GF-D8 (cell line): ENCODE measurements at places on chromosomes 1 and 21.

DNA sequence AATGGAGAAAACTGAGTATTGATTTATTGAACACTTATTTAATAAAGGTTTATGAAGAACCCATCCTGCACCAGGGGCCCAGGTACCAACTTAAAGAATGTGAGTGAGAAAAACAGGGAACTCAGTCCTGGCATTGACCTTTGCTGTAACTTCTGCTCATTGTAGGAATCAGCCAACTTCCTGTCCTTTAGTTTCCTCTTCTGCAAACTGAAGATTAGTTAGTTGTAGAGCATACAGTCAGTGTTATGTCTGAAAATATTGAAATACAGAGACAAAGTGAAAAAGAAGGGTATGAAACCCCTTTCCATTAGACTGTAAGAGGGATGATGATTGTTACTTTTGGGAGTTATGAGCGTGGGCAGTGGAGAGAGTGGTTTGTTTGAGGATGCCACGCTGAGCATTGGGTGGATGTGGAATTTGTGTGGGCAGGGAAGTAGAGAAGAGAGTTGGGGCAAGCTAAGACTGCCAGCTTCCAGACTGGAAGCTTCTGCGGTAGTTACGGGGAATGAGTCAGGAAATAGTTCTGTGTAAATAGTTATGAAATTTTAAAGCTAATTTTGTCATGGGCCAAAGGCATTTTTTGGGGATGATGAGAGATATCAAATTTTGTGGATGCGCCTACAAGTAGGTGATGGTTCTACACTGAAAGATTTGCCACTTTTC lies 89.2 kb downstream of the GPR88 start:
- no peak for DNase-seq

GRCh38 chr21:20856926-20857325 lies 141.3 kb upstream of the NCAM2 start:
- DNase-seq, result no peak

DNA sequence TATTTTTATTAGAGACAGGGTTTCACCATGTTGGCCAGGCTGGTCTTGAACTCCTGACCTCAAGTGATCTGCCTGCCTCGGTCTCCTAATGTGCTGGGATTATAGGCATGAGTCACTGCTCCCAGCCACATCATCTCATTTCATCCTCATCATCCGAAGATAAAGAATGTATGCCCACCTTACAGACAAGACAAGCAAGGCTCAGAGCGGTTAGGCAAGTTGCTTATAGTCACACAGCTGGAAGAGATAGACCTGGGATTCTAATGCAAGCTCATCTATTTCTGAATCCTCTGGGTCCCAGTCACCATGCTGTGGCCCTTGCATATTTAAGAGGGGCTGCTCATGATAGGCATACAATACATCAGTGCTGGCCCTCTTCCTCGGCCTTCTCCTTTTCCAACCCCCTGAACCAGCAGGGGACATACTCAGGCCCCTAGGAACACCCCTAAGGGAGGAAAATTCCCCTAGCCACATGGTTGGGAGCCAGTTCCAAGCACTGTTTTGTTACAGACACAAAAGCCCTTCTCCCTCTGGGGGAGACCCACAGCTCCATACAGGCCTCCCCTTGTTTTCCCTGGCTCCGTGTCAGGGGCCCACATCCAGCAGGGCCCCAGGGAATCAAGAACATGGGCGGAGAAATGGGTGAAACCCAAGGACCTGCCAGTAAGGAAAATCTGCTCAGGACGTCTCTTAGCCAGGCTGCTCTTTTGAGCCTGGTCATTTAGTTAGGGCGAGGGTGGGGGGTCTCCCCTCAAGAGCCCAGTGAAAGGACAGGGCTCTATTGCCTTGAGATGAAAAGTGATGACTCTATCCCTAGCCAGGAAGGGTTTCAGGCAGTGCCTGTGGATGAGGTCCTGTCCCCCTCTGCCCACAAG lies 6.9 kb downstream of the CSRP1 start:
- no peak for DNase-seq

- no peak for DNase-seq
Measured at GRCh38 chr21:42254651-42255601, 36.0 kb downstream of the ABCG1 start.

GRCh38 chr1:110056776-110057175 lies 13.7 kb downstream of the ALX3 start:
- no peak for DNase-seq

DNA sequence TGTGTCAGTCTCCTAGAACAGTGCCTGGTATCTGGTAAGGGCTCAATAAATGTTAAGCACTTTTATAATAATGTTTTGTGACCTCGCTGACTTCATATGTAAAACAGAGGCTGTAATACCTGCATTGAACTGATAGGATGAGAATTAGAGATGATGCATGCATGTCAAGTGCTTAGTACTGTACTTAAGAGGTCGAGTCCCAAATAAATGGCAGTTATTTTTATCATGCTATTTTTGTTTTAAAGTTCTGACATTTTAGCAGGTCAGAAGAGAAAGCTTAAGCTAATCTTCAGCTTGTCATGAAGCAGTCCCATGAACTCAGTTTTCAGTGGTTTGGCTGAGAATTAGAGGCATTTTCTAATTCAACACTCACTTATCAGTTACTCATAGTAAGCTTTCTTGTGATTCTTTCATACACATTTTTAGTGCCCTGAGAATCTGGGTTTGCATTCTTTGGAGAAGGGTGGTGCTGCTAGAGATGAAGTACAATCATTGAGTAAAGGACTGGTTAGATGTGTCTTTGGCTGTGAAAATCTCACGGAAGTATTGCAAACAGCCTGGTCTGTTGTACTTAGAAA lies 75.7 kb upstream of the RAVER2 start:
- DNase-seq, result no peak

- DNase-seq, result no peak
Measured at GRCh38 chr1:242523719-242524570, 552 bp downstream of the PLD5 start.

GRCh38 chr1:98090351-98090750 lies 169.5 kb upstream of the DPYD start:
- no peak for DNase-seq

DNA sequence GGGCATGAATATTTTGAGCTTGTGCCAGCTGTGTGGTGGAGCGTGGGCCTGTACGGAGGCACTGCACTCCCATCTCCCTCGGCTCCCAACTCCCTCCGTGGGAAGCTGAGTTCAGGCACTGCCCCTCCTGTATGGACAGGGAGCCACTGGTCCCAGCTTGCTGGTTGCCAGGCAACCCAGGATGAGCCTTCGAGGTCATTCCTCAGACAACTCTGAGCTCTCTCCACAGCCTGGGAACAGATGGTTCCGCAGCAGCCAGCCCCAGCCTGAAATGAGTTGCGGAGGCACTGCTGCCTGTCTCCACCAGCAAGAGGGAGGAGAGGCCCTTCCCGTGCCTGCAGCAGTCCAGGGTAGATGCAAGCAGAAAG lies 58.4 kb upstream of the TENT5B start:
- no peak for DNase-seq

- no peak for DNase-seq
Measured at GRCh38 chr1:233607252-233608119, 6.4 kb upstream of the KCNK1 start.

GRCh38 chr1:168139070-168139469 lies 2.3 kb upstream of the GPR161 start:
- DNase-seq, result no peak

GRCh38 chr1:112383759-112384370 lies 12.1 kb upstream of the CTTNBP2NL start:
- DNase-seq, result no peak

GRCh38 chr1:58745666-58746065 lies 38.2 kb downstream of the JUN start:
- DNase-seq, result no peak

- DNase-seq, result peak; percentile 16
Measured at GRCh38 chr1:161139766-161140165, 7.3 kb upstream of the DEDD start.

DNA sequence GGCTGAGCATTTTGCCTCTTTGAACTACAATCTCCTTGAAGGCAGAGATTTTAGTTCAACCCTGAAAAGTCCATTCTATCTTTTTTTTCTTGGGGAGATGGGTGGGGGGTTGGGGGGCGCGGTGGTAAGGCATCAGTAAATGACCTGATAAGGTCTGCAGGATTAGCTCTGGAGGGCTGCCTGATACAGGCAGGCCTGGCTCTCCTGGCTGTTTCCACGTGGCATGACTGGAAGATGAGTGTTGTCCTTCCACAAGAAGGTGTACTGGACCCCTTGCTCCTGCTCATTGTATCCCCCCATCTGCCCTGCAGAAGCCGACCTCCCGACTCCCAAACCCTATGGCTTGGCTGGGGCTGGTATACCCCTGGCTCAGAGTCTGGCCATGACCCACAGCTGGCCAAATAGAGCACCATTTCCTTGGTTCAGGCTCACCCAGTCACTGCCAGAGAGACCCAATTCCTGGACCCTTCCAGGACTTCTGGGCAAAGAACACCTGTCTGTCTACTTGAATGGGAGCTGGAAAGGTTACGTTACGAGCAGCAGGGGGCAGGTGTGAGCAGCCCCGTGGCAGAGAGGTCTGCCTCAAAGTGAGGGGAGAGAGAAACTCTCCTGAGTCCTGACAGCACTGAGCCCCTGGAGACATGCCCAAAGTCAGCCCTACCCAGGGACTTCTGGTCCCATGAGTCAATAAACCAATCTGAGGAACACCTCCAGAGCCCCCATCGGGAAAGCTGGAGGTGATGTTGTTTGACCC lies 17.0 kb downstream of the DHRS3 start:
- DNase-seq, result no peak

GRCh38 chr1:48493041-48493440 lies 21.0 kb upstream of the SPATA6 start:
- DNase-seq, result no peak

- no peak for DNase-seq
Measured at GRCh38 chr1:32702599-32703478, at the start of gene SYNC. SYNC (minus strand) TSS chr1:32702770; CDS start chr1:32702660, 110 bp downstream.
